ENCODE measurements at places on chromosomes 13 and 19. TPM values are rescaled to one million over a fixed set of nuclear protein-coding genes. Genes with fewer than 3 reads are reported as not detected.
A peak's percentile ranks its signal among the peaks of the same experiment; 100 is the strongest.

The RNF225 gene
- total RNA-seq, result not detected

- DNase-seq, result peak; percentile 92
Measured at GRCh38 chr19:52336117-52336790, at the start of gene ZNF610. TSS of gene ZNF610 (plus strand) at chr19:52336243. CDS start at chr19:52349173, 12,930 bp downstream.

DNA sequence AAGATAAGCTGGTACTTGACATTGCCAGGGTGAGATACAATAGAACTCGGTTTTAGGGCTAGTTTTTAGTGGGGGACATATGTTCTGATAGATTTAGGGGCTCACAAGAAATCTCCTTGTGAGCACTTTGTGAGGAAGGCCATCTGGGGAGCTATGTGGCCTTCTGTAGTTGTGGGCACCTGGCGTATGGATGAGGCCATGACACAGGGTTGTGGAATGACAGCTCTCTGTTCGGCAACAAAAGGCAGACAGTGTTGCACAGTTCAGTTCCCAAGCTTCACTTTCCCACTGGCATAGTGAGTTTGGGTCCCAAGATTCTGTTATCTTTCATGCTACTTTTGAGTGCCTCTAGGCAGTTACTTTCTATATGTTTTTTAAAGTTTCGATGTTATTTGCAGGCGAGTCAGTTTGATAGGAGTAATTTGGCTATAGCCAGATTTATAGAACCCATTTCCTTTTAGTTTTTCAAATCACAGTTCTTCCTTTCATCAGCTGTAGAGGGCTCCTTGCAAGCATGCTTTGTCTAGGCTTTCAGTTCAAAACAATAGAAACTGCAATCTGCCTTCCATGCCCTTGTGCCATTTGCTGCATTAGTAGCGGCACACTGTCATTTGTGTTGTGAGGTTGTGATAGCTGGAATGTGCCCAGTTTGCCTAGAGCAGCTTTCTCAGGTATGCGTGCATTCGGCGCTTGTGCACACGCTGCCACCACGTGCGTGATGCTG is 70.6 kb upstream of the TEX29 start:
- DNase-seq, result no peak

- no peak for DNase-seq
Measured at GRCh38 chr13:102751886-102752285, 21.7 kb downstream of the TEX30 start.

GRCh38 chr13:94327318-94327717 is 152.2 kb downstream of the DCT start:
- DNase-seq, result no peak

Data from thyroid gland (tissue), 4 donors.